Heart left ventricle (tissue), 16 donors: ENCODE measurements at places on chromosomes 12 and 14. TPM values are rescaled to one million over a fixed set of nuclear protein-coding genes. Genes with fewer than 3 reads are reported as not detected.

The SRRM4 gene
- 0.08 TPM for total RNA-seq

GRCh38 chr12:101671833-101672232 is 25.6 kb upstream of the CHPT1 start:
- no peaks in the 10 kb centered on the region for H3K36me3 ChIP-seq
- H3K4me3 ChIP-seq = no peak overlapping the region
- H3K27me3 ChIP-seq = no peaks in the 10 kb centered on the region

The METTL1 gene
- total RNA-seq = 6.7 TPM

The PIP4K2C gene
- total RNA-seq = 17.0 TPM
